ENCODE measurements at places on chromosomes 5 and 9.

DNA sequence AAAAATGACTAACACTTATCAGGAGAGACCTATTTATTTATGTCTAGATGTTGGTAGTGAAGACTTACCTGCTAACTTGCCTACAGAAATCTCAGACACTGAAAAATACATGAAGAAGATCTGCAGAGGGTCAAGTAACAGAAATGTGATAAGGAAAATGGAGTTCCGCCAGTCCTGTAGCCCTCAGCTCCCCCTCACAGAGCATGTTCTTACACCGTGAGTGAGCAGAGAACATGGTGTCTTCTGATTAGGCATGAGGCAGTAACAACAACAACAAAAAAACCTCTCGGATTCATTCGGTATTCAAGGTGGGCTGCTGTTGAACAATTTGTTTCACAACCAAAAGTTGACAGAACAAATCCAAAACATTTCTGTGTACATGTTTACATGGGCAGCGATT lies 162.0 kb upstream of the SNX2 start:
- DNase-seq = no peak

- no peak for DNase-seq
Observed at GRCh38 chr5:139668064-139668880, 20.1 kb downstream of the CXXC5 start.

DNA sequence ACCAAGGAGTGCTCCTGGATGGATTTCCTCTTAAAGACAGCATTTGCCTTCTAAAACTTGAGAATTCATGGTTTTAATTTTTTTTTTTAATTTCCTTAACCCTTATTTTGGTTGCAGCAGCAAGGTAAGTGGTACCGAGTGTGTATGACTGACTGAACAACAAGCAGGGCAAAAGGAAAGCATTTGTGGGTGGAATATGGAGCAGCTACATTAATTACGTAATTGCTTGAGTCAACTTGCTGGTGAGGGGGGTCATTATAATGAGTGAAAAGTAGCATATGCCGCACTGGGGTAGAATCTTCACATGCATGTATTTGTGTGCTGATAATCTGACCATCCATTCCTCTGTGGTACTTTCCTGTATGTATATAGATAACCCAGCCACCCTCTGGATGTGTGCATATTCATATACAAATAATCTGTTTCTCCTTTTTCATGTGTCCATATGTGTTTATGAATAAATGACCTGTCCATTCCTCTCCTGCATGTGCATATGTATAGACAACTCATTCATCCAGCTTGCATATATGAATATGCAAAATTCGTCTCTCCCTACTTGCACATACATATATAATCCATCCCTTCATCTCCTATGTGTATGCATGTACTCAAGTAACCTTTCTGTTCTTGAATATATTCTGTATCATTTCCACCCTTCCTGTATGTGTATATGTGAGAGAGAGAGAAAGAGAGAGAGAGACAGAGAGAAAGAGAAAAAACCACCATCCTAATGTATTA lies 147.5 kb upstream of the RUSC2 start:
- DNase-seq = no peak

GRCh38 chr9:136433043-136433715 lies 6.5 kb downstream of the INPP5E start:
- DNase-seq = no peak

GRCh38 chr9:73154722-73155121 lies 3.1 kb downstream of the ANXA1 start:
- no peak for DNase-seq

DNA sequence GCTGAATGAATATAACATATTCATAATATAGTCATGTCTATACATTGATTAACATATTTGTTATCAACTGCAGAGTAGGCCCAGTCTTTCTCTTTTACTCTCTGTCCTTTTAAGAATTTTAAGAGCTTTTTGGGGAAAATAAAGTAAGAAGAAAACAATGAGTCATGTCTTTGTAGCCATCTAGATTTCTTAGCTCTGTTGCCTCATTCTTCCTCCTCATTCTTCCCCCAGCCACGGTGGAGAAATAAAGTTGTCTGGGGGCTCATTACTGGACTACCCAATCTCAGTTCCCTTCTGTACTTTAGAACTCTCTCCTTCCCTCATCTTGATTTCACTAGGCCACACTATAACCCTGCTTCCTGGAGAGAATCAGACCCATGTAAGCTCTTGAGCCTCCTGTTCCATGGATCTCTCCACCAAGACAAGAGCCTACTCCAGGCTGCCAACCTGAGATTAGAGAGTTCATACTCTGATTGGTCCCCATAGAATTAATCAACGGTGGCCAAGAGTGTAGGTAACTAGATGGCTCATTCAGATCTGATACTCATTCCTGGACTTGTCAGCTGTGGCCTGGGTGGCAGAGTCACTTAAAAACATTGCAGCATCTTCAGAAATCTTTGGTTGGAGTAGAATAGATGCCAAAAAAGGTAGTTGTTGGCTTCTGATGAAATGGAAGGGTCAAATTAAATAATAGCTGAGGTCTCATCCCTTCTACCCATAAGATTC lies 44.2 kb downstream of the ITGA1 start:
- no peak for DNase-seq

DNA sequence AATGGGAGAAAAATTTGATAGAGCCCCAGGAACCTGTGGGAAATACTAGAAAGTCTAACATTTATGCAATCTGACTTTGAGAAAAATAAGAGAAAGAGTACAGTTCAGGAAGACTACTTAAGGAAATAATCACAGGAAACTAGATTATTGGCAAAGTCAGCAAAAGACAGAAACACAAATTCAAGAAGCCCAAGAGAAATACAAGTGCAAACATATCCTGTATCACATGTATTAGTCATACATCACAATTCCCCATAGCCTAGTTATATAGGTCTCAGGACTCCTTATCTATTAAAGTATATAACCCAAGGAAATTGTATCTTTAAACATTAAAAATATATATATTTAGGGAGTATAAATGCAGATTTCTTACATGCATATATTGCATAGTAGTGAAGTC lies 100.8 kb downstream of the HOMER1 start:
- no peak for DNase-seq

DNA sequence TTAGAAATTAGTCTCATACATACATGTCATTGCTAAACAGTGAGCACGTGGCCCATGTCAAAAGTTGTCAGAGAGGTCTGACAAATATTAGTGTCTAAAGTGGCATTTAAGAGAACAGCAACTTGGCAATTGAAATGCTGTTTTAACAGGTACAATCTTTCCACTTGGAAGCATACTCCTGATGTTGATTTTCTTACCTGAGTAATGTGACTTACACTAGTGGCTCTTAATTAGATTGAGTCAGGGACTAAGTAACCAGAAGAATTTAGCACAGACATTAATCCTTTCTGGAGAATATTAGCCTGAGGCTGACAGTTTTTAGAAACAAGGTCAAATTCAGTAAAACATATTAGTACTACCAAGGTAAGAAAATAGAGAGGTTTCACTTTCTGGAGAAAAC lies 357.0 kb upstream of the ZNF608 start:
- DNase-seq = no peak

DNA sequence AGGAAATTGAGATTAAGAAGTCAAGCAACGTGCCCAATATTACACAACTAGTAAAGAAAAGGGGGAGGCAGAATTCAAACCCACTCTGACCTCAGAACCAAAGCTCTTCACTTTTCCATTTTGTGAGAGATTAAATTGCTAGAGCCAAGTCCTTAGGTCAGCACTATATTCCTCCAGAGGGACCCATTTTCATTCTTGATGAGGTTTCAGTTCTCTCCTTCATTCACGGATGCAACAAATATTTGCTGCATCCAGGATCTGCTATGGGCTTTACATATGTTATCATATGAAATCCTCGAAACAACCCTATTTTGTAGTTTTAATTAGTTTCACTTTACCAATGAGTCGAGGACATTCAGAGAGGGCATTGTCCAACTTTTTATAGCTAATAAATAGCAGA lies 239.2 kb downstream of the EFNA5 start:
- DNase-seq = no peak

DNA sequence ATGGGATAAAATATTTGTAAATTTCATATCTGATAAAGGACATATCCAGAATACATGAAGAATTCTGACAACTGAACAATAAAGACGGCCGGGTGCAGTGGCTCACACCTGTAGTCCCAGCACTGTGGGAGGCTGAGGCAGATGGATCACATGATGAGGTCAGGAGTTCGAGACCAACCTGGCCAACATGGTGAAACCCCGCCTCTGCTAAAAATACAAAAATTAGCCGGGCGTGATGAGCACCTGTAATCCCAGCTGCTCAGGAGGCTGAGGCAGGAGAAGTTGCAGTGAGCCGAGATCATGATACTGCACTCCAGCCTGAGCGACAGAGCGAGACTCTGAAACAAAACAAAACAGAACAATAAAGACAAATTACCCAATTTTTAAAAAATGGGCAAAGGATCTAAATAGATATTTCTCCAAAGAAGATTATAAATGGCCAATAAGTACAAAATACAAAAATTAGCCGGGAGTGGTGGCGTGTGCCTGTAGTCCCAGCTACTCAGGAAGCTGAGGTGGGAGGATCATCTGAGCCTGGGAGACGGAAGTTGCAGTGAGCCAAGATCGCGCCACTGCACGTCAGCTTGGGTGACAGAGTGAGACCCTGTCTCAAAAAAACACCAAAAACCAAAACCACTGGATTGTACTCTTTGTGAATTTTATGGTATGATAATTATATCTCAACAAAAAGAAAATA lies 9.6 kb upstream of the NSD1 start:
- no peak for DNase-seq

GRCh38 chr5:151795426-151795825 lies 23.7 kb downstream of the G3BP1 start:
- no peak for DNase-seq

GRCh38 chr5:176823869-176824412 lies 13.6 kb downstream of the UNC5A start:
- DNase-seq = no peak

DNA sequence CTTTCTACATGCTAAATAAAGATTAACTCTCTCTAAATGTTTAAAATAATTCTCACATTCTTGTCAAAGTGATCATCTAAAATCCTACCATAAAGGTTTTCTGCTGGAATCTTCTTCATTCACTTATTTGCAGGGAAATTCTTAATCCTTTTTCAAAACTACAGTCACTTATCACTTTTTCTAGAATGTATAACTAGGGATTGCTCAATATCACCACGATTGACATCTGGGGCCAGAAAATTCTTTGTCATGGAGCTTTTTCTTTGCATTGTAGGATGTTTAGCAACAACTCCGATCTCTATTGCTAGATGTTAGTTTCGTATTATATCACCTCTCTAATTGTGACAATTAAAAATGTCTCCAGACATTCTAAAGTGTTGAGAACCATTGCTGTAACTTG lies 344.9 kb upstream of the PIK3R1 start:
- DNase-seq = no peak

- DNase-seq = no peak
Observed at GRCh38 chr5:151052836-151053235, 28.0 kb downstream of the TNIP1 start.

- no peak for DNase-seq
Observed at GRCh38 chr5:38872826-38873225, 27.0 kb downstream of the OSMR start.

DNA sequence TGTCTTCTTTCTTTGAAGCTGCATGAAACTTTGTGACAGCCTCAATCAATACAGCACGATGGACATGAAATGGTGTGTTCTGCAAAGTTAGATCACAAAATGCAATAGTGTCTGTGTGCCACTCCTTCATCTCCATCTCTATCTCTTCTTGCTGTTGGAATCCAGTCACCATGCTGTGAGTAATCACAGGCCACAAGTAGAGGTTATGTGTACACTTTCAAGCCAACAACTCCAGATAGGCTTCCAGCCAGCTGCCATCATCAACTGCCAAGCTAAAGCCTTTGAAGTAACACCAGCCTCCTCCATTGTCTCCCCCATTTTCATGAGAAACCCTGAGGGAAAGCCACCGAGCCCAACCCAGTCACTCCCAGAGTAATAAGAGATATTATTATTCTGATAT lies 360.6 kb downstream of the PTPRD start:
- no peak for DNase-seq

DNA sequence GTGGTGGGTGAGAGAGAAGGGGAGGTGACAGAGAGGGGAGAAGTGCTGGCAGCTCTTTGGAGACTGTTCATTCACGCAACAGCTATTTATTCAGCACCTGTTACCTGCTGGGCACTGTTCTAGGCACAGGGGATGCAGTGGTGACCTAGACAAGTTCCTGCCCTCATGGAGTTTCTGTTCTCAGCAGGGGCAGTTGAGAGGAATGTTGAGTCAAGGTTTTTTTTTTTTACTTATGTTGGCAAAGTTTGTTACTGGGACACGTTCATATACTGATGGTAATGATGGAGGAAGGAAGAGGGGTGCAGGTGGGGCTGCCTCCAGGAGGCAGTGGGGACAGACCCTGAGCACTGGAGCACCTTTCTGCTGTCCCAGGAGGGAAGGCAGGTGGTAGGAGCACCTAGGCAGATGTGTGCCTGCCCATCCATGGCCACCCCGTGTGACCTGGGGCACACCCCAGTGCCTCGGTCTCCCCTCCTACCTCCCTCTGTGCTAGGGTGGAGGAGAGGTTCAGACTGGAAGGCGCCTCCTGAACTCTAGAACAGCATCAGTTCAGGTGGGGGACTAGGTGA lies 49.4 kb upstream of the SLC25A51 start:
- no peak for DNase-seq

DNA sequence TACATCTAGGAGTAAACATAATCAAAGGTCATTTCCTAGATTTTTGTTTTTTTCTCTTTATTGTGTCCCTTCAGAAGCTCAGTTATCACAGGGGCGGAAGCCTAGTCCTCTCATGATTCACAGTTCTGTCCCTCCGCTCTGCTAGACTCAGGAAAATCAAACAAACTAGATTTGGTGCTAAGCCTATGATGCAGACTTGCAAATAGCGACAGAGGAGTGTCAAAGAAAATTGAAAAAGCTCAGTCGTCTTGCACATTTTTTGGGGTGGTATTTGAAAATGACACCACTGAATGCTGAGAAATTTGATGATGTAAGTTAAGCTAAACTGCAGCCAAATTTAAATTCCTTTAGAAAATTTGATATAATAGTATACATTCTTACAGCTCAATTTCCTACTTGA lies 59.0 kb downstream of the CDH10 start:
- DNase-seq = no peak

GRCh38 chr5:105952875-105953274 lies 1717.9 kb downstream of the EFNA5 start:
- DNase-seq = no peak

DNA sequence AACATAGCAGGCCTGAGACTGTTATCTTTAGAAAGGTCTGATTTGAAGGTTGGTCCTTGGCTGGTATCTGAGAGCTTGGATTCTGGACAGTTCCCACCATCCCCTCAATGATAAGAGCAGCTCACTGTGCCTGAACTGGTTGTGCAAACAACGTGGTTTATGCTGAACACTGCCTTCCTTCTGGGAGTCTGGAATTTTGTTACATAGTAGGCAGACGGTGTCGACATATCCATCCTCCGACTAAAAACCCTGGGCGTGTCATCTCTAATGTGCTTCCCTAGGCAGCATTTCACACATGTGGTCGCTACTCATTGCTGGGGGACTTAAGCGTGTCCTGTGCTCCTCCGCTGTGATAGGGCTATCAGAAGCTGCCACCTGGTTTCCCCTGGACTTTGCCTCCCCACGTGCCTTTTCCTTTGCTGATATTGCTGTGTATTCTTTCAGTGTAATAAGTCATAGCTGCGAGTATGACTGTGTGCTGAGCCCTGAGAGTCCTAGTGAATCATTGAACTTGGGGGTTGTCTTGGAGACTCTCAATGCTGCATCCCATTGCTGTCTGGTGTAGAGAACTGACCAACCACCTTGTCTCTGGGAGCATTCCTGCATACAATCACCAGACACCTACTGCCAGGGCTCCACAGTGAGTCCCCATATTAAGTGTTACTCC lies 119.1 kb upstream of the TBC1D2 start:
- DNase-seq = peak; percentile 44

Measured in activated naive CD4-positive, alpha-beta T cell treated with anti-CD3 and anti-CD28 coated beads, Interleukin-2, amount 50 U/mL, for 72 hours (primary cell).